Putamen (tissue), 1 donor: ENCODE measurements at places on chromosomes 1 and 21.

DNA sequence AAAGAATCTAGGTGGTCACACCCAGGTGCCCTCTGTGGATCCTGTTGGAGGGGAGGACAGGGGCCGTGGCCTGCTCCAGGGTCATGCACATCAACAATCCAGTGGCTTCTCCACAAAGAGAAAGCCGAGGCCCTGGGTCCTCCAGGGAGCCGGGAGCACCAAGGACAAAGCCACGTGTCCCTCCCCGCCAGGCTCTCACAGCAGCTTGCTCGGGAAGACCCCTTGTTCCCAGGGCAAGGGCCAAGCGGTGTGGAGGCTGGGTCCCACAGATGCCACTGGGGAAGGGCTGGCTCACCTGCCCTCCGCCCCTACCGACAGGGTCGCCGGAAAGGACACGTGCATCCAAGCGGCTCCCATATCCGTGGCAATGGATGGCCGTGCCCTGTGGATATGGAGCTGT, 192.9 kb upstream of the VAMP3 start:
- no peak for DNase-seq

DNA sequence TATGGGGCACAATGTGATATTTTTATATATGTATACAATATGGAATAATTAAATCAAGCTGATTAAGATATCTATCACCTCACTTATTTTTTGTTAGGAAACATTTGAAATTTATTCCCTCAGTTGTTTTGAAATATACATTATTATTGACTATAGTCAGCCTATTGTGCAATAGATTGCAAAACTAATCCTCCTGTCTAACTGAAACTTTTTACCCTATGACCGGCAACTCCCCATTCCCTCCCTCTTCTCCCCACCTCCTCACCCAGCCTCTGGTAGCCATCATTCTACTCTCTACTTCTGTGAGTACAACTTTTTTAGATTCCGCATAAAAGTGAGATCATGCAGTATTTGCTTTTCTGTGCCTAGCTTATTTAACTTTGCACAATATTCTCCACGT, 117.7 kb upstream of the SGIP1 start:
- no peak for DNase-seq

- no peak for DNase-seq
These were observed 449.2 kb downstream of the SIPA1L2 start for GRCh38 chr1:232180779-232181136.

GRCh38 chr1:154934358-154934948, 2.1 kb downstream of the PMVK start:
- DNase-seq, result no peak

DNA sequence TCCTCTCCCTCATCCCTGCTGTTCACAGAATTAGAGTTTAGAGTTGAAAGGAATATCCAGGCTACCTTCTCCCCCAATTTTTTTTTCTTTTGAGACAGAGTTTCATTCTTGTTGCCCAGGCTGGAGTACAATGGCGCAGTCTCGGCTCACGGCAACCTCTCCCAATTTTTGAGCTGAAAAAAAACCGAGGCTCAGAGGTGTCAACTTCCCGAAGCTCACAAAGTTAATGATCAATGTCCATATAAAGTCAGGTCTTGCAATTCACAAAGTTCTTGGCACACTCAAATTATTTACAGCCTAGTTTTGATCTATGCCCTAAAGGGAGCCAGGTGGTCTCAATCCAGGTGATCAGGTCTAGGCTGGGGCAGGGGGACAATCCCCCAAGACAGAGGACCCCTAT, 797 bp upstream of the LEFTY1 start:
- DNase-seq, result no peak
